ENCODE measurements at places on chromosomes 11 and 22. TPM values are rescaled to one million over a fixed set of nuclear protein-coding genes. Genes with fewer than 3 reads are reported as not detected.

GRCh38 chr11:45960387-45961095 is 38.1 kb downstream of the LARGE2 start:
- no peaks in the 10 kb centered on the region for H3K4me1 ChIP-seq
- DNase-seq = no peak
- no peak overlapping the region for H3K27ac ChIP-seq
- peaks cover 4% of the 10 kb centered on the region for H3K36me3 ChIP-seq
- H3K27me3 ChIP-seq = no peaks in the 10 kb centered on the region

DNA sequence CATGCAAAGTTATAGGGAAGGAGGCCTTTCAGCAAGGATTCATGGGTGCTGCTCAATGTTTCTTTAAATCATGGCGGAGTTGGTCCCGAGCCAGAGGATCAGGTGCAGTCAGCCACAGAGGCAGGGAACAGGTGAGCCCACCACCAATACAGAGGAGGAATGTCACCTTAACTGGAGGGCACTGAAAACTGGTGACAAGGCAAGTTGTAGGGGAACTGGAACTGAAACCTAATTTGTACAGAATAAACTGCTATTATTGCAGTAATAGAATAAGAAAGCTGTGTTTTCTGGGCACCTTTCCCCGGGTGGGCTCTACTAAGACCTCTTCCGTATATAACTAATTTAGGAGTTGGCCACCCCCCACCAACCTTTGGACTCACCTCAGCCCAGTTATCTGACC is 296.0 kb upstream of the NARS2 start:
- no peak for DNase-seq
- no peak overlapping the region for H3K4me3 ChIP-seq
- no peaks in the 10 kb centered on the region for H3K27me3 ChIP-seq
- H3K36me3 ChIP-seq = no peaks in the 10 kb centered on the region
- no peaks in the 10 kb centered on the region for H3K4me1 ChIP-seq

The ST3GAL4 gene
- total RNA-seq = 13.3 TPM

DNA sequence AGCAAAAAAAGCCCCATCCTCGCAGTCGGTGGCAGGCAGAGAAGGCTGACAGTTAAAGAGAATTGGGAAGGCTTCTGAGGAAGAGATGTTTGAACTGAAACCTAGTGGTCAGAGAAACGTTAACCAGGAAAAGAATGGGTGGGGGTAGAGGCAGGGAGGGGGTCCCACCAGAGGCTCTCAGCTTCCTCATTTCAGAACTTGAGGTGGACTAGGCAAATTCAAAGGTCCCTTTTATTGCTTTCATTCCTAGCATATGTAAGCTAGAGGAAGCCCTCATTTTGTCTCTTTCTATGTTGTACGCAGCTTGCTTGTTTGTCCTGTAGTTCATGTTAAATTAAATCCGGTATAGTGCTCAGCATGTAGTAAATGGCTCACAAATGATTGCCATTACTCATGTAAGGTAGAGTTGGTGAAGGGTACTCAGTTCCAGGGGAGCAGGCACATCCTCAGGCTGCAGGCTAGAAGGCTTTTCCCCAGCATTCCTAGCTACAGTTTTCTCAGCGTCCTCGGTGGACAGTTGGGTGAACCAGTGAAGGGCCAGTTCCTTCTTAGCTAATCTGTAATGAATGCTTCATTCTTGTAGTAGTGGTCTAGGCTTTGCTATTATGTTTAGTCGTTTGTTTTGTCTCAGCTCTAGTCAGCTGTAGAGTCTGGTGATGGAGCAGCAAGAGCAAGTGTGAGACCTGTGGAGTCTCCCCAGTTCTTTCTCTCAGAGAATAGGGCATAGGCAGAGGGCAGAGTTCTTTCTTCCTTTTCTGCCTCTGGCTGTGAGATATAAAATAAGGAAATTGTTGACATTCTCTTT is 58.6 kb downstream of the UVRAG start:
- no peak overlapping the region for H3K4me3 ChIP-seq
- no peak overlapping the region for H3K27ac ChIP-seq
- no peaks in the 10 kb centered on the region for H3K27me3 ChIP-seq

The LRRC32 gene
- total RNA-seq = not detected

The RBMXL2 gene
- not detected for total RNA-seq

GRCh38 chr11:36051235-36052144 is 107.6 kb downstream of the LDLRAD3 start:
- DNase-seq = no peak
- H3K27ac ChIP-seq = no peak overlapping the region
- no peaks in the 10 kb centered on the region for H3K36me3 ChIP-seq
- no peak overlapping the region for H3K4me3 ChIP-seq
- H3K4me1 ChIP-seq = no peaks in the 10 kb centered on the region
- no peaks in the 10 kb centered on the region for H3K27me3 ChIP-seq

- H3K36me3 ChIP-seq = no peaks in the 10 kb centered on the region
- H3K27ac ChIP-seq = no peak overlapping the region
- H3K4me1 ChIP-seq = no peaks in the 10 kb centered on the region
- H3K27me3 ChIP-seq = no peaks in the 10 kb centered on the region
- no peak for DNase-seq
These were observed 14.0 kb upstream of the ARHGAP42 start for GRCh38 chr11:100673063-100673462.

DNA sequence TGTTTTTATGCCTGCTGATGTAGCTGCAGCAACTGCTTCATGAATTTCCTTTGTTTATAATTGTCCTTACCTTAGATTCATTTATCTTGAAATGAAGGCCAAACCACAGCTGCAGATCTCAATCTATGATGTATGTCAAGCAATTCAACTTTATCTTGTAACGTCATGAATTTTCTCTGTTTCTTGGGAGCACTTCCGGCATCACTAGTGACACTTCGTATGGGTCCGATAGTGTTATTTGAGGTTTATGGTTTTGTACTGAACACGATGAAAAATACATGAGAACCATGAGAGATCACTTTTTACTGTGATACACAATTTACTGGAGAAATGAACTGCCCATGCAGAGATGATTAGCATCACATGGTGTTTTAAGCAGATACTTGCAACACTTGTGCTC is 98.5 kb downstream of the CSTPP1 start:
- H3K36me3 ChIP-seq = no peaks in the 10 kb centered on the region
- DNase-seq = no peak
- H3K4me3 ChIP-seq = no peak overlapping the region
- H3K27ac ChIP-seq = no peak overlapping the region
- H3K4me1 ChIP-seq = 0 out of 2 replicates have a peak, but pooled peaks cover 7% of the 10 kb centered on the region

The FIBIN gene
- total RNA-seq = not detected

DNA sequence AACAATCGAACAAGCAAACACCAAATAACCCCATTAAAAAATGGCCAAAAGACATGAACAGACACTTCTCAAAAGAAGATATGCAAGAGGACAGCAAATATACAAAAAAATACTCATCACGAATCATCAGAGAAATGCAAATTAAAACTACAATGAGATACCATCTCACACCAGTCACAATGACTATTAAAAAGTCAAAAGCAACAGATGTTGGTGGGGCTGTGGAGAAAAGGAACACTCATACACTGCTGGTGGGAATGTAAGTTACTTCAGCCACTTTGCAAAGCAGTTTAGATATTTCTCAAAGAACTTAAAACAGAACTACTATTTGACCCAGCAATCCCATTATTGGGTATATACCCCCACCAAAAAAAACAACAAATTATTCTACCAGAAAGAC is 51.3 kb upstream of the FLI1 start:
- DNase-seq = no peak
- H3K36me3 ChIP-seq = no peaks in the 10 kb centered on the region
- no peaks in the 10 kb centered on the region for H3K4me1 ChIP-seq
- H3K27ac ChIP-seq = no peak overlapping the region

- no peaks in the 10 kb centered on the region for H3K36me3 ChIP-seq
- H3K4me3 ChIP-seq = peak overlapping the region; percentile 5
- H3K27me3 ChIP-seq = peaks cover 3% of the 10 kb centered on the region
- peak; percentile 69 for DNase-seq
- H3K4me1 ChIP-seq = peaks cover 27% of the 10 kb centered on the region
These were observed 8.2 kb upstream of the CCDC88B start for GRCh38 chr11:64331569-64332371.

DNA sequence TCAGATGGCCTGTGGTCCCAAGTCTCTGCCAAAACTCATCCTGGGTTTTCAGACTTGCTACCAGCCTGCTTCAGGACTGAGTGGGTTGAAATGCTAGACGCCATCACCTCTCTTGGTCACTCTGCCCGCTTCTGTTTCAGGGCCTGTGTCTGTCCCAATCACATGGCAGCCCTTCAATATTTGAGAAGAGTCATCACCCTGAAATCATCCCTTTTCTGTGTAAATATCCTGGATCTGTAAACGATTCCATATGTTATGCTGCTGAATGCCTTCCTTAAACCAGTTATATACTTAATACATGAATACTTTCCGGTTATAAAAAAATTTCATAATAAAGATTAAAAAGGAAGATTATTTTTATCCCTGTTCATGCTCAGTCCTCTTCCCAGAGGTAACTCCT is 39.8 kb upstream of the TLCD5 start:
- H3K4me3 ChIP-seq = no peak overlapping the region
- H3K36me3 ChIP-seq = no peaks in the 10 kb centered on the region
- DNase-seq = no peak

DNA sequence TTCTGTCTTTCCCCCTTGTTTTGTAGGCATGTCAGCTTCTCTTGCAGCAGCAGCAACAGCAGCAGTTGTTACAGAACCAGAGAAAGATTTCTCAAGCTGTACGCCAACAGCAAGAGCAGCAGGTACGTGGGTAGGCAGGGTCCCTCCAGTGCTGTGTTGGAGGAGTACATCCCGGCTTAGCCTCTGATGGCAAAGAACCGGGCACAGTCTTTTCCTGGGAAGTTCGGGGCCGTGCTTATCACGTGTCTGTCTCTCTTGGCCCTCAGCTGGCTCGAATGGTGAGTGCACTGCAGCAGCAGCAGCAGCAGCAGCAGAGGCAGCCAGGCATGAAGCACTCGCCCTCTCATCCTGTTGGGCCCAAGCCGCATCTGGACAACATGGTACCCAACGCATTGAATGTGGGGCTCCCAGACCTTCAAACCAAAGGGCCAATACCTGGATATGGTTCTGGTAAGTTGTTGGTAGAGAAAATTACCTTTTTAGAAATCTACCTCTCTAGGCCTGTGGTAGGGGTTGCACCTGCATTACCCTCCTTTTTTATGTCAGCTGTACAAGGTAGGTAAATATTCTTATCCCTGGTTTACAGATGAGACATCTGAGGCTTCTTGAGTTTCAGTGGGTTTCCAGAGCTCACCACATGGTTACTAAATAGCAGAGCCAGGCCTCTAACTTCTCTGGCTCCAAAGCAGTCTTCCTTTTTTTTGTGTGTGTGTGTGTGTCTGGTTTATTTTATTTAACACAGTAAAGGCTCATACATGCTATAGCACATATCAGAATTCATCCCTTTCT is 45.2 kb upstream of the ADSL start:
- no peaks in the 10 kb centered on the region for H3K4me1 ChIP-seq
- H3K4me3 ChIP-seq = no peak overlapping the region
- no peak for DNase-seq
- H3K36me3 ChIP-seq = peaks cover 39% of the 10 kb centered on the region

DNA sequence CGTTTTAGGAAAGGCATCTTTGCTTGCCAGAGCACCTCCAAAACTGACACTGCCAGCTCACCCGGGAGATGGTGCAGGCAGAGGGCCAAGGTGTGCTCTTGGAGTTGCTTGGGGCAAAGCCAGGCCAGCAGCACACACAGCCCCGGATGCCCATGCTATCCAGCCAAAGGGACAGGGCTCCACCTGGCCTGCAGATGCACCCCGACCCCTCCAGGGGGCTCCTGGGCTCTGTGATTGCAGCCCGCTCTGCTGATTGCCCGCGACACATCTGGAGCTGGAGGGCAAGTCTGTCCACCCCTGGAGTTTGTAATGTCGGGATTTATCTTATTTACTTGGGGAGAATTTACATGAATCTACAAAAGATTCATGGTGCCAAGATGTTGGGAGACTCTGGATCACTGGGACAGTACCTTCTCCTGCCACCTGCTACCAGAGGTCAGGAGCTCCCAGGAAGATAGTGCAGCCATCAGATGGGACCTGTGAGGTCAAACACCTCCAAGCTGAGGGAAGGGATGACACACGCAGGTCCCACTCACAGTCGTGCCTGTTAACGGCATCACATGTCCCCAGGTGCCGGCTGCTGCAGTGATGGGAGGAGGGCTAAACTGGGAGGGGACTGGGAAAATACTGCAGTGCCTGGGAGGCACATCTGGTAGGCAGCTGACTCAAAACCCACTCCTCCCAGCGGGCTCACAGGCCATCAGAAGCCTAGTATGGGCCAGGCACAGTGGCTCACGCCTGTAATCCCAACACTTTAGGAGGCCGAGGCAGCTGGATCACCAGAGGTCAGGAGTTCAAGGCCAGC is 17.2 kb downstream of the CBX7 start:
- no peaks in the 10 kb centered on the region for H3K36me3 ChIP-seq
- peak; percentile 55 for DNase-seq
- H3K27me3 ChIP-seq = no peaks in the 10 kb centered on the region
- no peak overlapping the region for H3K27ac ChIP-seq

DNA sequence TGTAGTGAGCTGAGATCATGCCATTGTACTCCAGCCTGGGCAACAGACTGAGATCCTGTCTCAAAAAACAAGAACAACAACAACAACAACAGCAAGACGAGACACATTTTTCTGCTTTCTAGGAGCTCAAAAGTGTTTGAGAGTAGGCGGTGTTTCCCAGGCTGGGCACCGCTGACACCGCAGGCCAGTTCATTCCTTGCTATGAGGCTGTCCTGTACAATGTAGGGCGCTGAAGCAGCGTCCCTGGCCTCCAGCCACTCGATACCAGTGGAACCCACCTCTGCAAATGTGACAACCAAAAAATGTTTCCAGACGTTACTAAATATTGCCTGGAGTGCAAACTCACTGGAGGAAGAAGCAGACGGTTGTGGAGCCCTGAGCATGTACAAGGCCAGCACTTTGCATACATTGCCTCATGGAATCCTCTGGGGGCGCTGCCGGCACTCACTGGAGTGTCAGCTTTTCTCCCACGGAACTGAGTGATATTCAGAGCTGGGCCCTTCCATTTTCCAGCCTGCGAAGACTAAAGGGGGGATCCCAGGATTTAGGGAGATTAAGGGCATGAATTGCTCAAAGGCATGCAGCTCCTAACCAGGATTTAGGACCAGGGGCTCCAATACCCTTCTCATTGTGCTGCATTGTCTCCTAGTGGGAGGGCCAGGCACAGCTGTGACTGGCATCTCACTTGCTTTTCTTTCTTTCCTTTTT is 5.8 kb upstream of the MIEF1 start:
- DNase-seq = peak; percentile 74
- no peaks in the 10 kb centered on the region for H3K27me3 ChIP-seq
- no peak overlapping the region for H3K4me3 ChIP-seq
- no peaks in the 10 kb centered on the region for H3K36me3 ChIP-seq
- H3K27ac ChIP-seq = no peak overlapping the region

DNA sequence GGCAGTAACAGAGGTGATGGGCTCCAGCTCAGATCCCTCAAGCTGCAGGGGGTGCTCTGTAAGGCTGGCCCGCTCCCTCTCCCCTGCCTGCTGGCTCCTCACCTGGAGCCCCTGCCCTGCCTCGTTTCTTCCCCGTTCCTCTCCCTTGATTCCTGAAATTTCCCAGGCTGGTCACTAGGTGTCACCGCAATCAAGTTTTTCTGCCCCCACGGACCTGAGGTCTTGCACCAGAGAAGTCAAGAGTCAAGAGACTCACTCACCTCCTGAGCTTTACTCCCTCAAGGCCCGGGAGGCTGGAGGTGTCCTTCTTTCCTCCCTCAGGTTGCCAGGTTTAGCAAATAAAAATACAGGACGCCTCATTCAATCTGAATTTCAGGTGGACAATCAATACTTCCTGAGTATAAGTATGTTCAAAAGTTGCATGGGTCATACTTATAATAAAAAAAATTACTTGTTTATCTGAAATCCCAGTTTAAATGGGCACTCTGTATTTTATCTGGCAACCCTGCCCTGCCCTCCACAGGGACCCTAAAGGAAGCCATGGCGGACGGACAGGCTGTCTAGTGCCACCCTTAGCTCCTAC is 69.2 kb downstream of the SCUBE1 start:
- no peaks in the 10 kb centered on the region for H3K36me3 ChIP-seq
- H3K4me1 ChIP-seq = peaks cover 8% of the 10 kb centered on the region
- peaks cover 11% of the 10 kb centered on the region for H3K27me3 ChIP-seq
- H3K4me3 ChIP-seq = no peak overlapping the region

The RIMBP3C gene
- total RNA-seq = 0.15 TPM

All from HepG2 (cell line).